Esophagus squamous epithelium (tissue), 5 donors: ENCODE measurements at places on chromosomes 4 and X.

DNA sequence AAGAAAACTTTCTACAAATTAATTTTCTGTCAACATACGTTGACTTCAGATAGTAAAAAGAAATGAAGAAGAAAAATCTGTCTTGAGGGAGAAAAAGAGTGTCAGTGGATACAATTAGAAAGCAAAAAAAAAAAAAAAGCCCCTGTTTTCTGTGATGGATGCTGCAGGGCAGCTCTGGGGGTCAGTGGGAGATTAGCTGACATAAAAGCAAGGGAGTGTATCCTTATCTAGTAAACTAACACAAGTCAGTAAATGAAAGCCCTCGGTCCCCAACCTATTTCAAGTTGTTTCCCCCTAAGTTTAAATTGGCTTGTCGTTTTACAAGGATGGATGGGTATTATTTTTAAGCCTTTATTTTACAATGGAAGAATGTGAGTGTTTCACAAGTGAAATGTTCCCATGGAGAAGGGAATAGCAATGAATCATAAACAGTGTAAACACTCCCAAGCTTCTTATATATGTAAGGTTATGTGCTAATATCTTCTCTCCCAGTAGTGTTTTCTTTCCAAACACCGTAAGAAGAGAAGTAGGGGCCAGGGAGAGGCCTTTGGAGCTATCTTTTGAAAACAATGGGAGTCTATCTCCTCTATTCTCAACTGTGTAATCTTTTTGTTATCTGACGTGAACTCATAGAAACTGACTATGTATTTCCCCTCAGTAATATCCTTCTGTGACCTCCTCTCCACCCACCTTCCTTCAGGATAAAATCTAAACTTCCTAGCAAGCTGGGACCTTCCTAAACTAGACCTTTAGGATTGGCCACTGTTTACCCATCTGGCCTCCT lies 347.7 kb downstream of the FBXO8 start:
- DNase-seq = no peak

- no peak for DNase-seq
These were observed 64.1 kb downstream of the TMA16 start for GRCh38 chr4:163558539-163559044.

- DNase-seq = no peak
These were observed 44.1 kb downstream of the DTHD1 start for GRCh38 chr4:36325499-36325898.

GRCh38 chr4:38309471-38309870 lies 349.3 kb downstream of the PTTG2 start:
- DNase-seq = no peak

DNA sequence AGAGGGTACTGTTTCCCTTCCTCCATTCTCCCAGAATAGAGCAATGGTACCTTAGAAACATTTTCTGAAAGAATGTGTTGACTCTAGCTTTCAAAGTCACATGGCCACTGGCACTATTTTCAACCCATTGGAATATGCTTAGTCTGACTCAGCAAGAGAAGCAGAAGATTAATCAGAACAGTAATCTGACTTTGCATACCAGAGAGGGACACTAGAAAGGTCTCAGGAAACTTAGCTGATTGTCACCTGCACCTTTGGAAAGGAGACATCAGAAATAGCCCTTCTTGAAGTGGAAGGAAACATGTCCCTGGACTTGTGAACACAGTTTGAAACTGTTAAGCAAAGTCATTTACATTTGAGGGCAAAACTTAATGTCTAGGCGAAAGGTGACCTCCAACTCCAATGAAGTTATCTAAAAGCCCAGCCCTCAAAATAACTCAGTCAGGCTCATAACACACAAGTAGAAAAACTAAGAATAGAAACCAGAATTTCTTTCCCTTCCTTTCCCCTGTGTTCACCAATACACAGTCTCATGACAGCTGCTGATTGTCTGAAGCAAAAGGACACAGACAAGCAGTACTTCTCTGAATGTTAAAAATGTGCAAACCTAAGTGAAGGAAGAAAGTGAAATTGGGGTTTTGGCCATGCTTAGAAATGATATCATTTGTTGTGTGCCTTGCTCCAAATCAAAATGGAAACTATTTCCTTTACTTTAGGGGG lies 270.8 kb downstream of the GRIA3 start:
- DNase-seq = no peak

DNA sequence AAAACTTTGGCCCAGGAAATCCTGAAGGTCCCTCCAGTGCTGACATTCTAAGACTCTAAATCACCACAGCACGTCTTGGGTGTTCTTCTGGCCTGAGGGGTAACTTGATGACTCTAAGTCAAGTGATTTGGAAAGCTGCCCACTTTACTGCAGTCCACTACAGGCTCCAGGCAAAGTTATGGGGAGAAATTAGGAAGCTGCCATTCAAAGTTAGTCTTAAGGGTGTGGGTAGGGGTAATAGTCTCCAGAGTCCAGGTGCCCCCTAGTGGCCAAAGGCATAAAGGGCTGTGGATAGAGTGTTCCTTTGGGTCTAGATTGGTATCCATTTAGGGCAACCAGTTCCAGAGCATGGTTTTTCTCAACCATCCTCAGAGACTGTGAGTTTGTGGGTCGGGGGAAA lies 38.7 kb upstream of the SLC16A2 start:
- peak; percentile 1 for DNase-seq

DNA sequence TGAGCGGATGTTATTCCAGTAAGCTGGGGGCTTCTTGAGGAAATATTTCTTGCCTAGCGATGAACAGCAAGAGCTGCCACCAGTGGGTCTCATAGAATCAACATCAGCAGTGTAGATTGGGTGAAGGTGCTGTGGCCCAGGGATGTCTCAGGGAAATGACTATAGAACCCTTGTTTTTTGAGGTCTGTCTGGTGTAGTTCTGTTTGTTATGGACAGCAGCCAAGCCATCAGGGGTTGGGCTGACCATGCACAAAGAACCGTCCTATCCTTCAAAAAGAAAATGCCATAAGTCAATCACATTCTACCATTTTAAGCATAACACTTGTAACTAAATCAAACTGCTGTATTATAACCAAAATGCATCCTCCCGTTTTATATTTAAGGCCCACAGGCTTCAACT lies 17.3 kb upstream of the C1GALT1C1 start:
- no peak for DNase-seq

DNA sequence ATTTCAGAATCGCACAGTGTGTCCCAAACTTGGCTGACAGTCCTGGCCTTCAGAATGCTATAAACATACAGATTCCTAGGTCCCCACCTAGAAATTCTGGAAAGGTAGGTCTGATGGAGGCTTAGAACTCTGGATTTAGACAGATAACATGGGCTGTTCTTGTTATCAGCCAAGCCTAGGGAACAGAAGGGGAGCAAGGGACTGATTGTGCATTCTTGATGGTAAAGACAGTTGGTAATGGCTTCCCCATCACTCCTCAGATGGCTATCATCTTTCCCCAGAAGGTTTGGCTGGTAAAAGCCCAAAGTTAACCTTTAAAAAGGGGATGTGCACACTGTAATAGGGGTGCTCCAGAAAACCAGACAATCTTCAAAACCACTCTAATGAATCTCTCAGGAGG lies 35.7 kb downstream of the DIPK2B start:
- no peak for DNase-seq

DNA sequence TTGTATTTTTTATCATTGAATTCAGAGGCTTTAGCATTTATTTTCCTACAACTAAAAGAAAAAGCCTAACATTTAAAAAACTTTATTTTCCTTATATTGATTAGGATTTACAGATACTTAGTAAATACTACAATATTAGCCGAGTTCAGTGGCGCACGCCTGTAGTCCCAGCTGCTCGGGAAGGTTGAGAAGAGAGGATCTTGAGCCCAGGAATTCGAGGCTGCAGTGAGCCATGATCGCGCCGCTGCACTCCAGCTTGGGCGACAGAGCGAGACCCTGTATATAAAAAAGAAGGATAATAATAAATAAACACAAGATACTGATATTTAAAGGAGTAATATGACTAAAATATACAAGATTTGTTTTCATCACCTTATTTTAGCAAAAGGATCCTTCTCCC lies 681 bp upstream of the UPF3B start:
- no peak for DNase-seq

DNA sequence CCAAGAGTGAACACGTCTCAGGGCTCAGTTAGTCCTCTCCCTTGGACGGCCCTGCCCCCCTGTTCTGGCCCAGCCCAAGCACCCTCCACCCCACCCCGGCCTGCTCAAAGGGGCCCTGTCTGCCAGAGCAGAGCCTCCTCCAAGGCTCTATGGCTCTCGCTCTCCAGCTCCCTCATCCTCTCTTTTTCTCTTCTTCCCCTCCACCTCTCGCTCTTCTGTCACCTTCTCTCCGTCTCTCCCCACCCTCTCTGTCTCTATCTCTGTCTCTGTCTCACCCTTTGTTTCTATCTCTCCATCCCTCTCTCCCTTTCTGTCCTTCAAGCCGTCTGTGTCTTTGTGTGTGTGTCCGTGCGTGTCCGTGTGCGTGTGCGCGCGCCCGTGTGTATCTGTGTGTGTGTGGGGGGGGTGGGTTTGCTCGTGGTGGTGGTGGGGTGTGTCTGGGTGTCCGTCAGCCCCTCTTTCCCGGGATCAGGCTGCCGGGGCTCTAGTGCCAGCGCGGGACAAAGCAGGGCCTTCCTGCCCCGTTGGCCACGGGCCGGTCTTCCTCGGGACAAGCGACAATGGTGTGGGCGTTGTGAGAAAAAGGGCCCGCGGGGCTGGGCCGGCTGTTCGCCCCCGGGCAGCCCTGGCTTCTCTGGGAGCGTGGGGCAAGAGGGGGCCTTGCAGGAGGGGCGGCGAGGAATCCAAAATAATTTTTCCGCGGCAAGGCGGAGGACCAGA lies 8.7 kb downstream of the FRG2 start:
- no peak for DNase-seq

DNA sequence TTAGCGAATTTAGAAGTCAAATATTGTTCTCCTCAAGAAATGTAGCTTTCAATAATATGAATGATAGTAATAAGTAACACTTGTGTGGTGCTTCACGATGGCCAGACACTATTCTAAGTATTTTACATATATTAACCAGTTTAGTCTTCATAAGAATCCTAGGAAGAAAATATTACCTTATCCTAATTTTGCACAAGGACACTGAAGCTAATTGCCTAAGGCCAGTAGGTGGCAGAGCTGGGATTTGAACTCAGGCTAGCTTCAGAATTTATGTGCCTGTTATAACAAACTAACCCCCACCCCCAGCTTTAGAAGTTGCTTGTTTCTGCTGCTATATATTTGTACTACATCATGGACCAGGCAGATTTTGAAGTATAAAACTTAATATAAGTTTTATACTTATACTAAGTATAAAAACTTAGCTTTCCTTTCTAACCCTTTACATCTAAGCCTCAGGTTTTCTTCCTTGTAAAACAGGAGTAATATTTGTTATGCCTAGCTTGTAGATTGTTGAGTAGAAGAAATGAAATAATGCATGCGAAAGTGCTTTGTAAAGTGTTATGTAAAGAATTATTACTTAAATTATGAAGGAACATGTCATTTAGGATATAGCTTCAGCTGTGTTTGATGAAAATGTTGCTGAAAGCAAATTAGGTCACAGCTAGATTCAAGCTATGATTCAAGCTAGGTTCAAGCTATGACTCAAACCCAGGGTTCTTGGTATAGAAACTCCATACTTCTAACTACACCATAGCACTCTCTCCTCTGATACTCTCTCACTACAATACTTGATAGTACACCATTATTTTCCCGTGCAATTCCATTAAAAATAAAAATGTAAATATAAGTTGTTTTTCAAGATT lies 4.2 kb upstream of the CDS1 start:
- no peak for DNase-seq

GRCh38 chr4:20431543-20431951 lies 179.8 kb downstream of the SLIT2 start:
- no peak for DNase-seq

GRCh38 chr4:134276476-134276875 lies 74.9 kb upstream of the PABPC4L start:
- no peak for DNase-seq

- DNase-seq = no peak
These were observed 16.7 kb upstream of the LHFPL1 start for GRCh38 chrX:112696481-112696880.

DNA sequence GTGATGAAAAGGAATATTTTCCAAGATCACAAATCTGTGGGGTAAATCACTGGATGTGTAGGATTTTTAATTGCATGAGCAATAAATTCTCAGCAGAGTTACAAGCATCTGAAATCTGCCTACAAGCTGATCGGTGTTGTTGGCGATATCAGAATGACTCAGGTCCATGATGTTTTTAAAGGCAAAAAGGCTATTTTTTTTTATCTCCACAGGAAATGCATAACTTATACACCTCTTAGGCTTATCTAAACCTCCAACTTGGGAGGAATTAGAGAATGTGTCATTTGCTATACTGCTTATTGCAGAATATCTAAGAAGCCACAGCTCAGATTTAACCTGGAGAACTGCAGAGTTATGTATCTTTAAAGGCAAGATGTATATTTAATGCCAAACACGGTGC lies 61.6 kb downstream of the KIT start:
- no peak for DNase-seq

- DNase-seq = no peak
These were observed 344.0 kb downstream of the ACTRT1 start for GRCh38 chrX:127708155-127708554.

DNA sequence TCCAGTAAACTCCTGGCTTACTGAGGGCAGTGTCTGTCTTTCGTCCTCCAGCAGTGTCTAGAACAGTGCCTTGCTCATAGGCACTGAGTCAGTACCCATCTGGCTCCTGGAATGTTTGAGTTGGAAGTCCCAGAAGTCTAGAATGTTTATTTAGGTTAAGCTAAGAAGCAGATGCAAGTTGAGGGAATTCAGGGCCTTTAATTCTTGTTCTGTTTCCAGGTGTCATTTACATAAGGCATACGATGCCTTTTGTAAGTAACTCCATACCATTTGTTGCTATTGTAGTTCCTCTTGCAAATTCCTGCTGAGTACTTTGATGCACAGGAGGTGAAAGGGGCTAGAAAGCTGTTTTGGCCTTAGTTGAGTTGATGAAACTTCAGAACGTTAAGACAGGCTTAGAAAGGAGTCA lies 22.2 kb downstream of the ARHGAP10 start:
- DNase-seq = no peak

DNA sequence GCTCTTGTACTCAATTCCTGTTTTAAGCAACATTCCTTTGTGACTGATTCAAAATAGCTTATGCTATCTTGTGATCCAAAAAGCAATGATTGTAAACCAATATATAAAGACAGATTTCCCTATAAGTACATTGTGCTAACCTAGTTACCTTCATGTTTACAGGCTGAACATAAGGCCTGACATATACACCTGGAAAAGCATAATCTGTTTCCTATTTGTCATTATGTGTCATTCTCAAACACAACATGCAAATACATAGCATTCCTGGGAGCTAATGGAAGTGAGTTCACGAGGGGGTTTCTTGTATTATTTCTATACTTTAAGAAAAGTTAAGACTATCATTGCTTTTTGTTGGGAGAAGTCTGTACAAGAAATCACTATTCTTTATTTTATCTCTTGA lies 638.1 kb upstream of the AGA start:
- DNase-seq = no peak

DNA sequence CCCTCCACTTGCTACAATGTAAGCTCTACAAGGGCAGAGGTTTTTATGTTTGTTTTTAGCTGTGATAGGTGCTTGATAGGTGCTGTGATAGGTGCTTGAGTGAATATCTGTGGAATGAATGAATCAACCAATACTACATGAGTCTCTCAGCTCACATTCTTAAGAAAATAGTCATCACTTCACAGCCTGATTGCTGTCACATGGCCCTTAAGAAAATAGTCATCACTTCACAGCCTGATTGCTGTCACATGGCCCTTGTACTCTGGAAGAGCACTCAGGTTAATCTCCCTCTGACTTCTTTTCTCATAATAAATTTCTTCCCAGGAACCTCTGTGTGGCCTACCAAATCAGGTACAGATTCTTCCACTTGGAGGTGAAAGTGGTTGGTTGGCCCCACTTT lies 335.2 kb downstream of the TENM3 start:
- no peak for DNase-seq

- DNase-seq = no peak
These were observed 146.5 kb upstream of the PCDH18 start for GRCh38 chr4:137678796-137679195.

GRCh38 chrX:38336538-38337240 lies 9.4 kb upstream of the RPGR start:
- DNase-seq = no peak
